Renal cortical epithelial cell (primary cell): ENCODE measurements at places on chromosomes 3 and 15. TPM values are rescaled to one million over a fixed set of nuclear protein-coding genes. Genes with fewer than 3 reads are reported as not detected.

DNA sequence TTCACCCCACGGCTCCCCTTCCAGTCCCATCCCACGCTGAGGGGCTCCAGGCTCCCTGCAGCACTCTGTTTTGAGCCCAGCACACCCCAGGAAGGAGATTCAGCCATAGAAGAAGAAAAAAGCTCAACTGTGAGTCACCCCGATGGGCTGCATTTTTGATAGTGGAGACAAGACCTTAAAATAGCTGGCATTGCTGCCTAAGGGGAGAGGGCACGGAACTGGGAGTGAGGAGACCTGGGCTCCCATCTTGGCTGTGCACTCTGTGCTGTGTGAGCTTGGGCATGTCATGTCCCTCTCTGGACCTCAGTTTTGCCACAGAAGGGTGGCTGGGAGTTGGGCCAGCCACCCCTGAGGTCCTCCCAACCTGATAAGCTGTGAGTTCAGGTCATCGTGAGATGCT, 57.2 kb upstream of the SMAD6 start:
- DNase-seq, result no peak

GRCh38 chr15:74040109-74040850, 42.1 kb downstream of the GOLGA6A start:
- peak; percentile 50 for DNase-seq

- no peak for DNase-seq
These were observed 47.3 kb downstream of the BDH1 start for GRCh38 chr3:197508461-197508860.

DNA sequence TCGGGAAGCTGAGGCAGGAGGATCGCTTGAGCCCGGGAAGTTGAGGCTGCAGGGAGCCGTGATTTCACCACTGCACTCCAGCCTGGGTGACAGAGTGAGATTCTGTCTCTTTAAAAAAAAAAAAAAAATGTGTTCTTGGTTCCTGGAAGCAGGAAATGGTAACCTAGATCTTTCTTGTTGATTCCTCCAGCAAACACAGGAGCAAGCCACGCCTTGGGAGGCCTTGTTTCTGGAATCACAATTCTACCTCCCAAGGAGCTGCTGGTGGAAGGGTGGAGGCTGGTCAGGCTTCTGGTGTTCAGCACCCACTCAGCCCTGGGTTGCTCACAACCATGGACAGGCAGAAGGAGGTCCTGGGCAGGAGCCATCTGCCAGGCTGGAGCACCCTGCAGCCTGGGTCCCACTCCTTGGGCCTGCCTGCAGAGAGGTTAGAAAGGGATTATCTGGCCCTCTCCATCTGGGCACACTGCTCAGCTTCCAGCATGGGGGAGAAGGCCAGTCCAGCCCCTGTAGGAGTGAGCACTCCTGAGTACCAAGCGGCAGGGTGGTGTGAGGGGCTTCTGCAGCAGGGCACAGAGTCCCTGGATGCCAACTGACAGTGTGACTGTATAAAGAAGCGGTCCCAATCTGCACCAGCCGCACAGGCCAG, 65.6 kb downstream of the ABTB1 start:
- DNase-seq, result peak; percentile 95

DNA sequence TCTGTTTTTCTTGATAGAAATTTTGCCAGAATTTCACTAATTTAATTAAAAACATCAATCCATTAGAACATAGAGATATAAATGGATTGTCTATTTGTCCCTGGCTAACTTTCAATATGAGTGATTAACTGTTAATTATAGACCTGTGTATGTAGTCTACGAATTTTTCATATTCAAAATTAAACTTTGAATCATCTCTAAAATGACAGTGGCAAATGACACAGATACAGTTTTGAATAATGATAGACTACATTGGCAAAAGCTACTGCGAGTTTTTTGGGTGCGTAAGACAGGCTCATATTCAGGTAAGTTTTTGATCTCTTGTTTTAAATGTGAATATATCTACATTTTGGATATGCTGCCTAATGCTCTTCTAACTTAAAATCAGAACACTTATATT, 86.0 kb upstream of the TBC1D5 start:
- DNase-seq, result no peak

DNA sequence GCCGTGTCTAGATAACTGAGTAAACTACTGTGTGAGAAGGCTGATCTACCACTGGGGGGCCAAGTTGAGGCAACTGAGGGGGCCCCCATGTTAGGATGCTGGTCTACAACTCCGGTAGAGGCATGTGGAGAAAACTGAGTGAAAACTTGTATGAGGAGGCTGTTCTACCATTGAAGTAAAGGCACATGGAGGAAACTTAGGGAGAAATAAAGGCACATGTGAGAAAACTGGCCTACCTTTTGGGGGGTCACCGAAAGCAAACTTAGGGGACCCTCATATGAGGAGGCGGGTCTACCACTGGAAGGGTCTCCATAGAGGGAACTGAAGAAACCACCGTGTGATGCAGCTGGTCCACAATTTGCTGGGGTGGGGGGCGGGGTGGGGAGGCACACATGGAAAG, 155.2 kb downstream of the FBLN2 start:
- no peak for DNase-seq

DNA sequence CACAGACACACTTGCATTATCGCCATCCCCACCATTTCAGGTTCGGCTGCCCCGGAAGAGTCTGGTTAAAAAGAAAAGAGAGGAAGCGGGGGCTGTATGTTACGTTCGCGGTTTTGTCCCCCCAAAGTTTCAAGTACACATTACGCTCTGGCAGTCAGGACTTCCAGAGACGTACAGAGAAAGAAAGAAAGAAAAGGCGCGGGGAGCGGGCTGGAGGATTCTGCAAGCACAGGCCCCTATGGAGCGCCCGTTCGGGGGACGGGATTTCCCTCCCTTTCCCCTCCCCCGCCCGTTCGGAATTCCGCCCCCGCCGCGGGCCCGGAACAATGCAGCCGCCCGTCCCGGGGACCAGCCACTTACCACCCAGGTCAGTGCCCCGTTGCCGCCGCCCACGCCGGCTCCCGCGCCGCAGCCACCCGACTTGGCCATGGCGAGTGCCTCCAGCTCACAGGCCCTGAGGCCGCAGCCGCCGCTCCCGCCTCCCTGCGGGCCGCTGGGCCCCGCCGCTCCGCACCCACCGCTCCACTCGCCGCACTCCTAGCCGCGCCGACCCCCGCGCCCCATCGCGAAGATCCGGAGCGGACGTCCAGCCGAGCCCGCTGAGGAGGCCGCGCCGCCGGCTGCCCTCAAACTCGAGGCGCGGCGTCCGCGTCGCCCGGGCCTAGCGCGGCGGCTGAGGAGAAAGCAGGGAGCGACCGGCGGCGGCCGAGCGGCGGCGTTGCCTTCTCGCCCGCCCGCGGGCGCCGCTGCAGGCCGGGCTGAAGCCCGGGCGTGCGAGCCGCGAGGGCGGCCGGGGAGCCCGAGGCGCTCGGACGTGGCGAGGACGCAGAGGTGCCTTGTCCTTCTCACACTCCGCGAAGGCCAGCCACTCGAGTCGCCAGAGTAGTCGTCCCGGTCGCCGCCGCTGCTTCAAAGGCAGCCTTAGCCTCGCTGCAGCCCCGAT, 567 bp downstream of the TOP2B start:
- DNase-seq, result peak; percentile 42

DNA sequence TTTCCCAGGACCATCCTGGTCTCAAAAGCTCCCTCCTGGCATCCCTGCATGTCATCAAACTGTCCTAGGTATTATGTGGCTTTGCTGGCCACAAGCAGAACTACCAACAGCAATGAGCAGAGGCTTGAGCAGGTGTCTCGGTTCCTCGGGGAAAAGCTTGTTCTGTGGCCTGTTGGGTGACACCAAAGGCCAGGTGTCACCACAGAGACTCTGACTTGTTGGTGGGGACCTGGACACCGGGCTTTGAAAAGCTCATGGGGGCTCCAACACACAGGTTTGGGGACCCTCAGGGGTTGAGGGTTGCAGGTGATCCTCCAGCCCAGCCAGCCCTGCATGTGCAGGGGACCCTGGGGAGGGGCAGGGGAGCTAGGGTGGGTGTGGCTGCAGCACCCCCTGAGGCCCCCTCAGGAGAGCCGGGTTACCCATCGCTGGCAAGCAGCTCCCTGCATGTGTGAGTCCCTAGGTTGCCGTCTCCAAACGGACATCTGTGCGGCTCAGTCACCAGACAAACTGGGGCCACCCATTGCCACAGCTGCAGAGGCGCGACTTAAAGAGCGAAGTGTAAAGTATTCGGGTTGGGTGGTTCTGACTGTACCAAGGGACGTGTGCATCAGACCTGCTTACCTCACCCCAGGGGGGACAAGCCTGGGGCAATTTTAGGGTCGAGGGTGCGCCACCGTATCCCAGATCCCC, 140.1 kb downstream of the CHSY1 start:
- no peak for DNase-seq

DNA sequence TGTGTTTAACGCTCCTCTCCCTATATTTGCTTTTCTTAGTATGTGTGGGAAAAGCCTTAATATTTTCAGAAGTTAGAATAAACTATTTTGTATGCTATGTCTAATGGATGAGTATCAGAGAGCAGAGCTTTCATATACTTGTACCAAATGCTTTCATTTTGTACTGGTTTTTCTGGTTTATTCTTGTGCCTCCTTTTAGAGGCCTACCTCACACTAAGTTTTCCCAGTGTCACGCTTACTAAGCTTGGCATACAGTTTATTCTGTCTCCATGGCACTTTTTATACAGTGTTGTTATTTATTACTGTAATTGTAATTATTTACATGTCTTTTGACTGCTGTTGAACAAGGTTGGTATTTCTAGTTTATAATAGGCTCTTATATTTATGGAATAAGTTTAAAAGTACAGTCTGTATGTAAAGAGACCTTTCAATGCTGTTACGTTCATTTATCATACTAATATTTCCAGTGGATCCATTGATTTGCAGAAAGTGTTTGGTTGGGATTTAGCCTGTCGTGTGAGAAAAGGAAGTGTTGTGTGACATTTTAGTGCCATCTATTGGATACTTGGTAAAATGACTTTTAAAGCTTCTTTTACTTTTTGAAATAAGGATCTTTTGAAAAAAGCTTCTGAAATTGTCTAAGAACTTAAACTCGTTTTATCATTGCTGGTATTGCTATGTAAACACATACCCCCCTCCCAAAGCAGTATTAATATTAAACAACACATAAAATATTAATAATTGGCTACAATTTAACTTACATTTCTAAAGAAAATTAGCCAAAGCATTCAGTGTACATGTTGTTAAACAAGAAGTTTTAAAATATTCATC, 5.2 kb upstream of the EBLN2 start:
- DNase-seq, result peak; percentile 75

GRCh38 chr15:60809375-60809774, 330.4 kb upstream of the ICE2 start:
- DNase-seq, result no peak

GRCh38 chr3:59850417-59850816, 800.6 kb upstream of the CFAP20DC start:
- DNase-seq, result peak; percentile 83

UNC13C gene
- under 0.01 TPM in 1 of 2 replicates, not detected in the other for total RNA-seq

FMN1 gene
- 4.0 and 7.8 TPM in 2 replicates for total RNA-seq

SLC28A2 gene
- not detected in 2 replicates for total RNA-seq

PPP1R14D gene
- not detected in 2 replicates for total RNA-seq
